ENCODE measurements at places on chromosomes 11 and 22. TPM values are rescaled to one million over a fixed set of nuclear protein-coding genes. Genes with fewer than 3 reads are reported as not detected.
A peak's percentile ranks its signal among the peaks of the same experiment; 100 is the strongest.

The LARGE2 gene
- total RNA-seq = 126 TPM

GRCh38 chr11:118627566-118627965 lies 20.2 kb downstream of the PHLDB1 start:
- H3K4me1 ChIP-seq = peaks cover 16% of the 10 kb centered on the region
- H3K27ac ChIP-seq = no peak overlapping the region
- no peak overlapping the region for H3K4me3 ChIP-seq
- no peaks in the 10 kb centered on the region for H3K27me3 ChIP-seq
- no peak for DNase-seq

- H3K27ac ChIP-seq = peak overlapping the region; percentile 95
- H3K4me1 ChIP-seq = peaks cover 15% of the 10 kb centered on the region
- no peaks in the 10 kb centered on the region for H3K36me3 ChIP-seq
- peak overlapping the region; percentile 77 for H3K4me3 ChIP-seq
- peak; percentile 83 for DNase-seq
Observed at GRCh38 chr11:63920126-63920938, 3.4 kb upstream of the RCOR2 start.

DNA sequence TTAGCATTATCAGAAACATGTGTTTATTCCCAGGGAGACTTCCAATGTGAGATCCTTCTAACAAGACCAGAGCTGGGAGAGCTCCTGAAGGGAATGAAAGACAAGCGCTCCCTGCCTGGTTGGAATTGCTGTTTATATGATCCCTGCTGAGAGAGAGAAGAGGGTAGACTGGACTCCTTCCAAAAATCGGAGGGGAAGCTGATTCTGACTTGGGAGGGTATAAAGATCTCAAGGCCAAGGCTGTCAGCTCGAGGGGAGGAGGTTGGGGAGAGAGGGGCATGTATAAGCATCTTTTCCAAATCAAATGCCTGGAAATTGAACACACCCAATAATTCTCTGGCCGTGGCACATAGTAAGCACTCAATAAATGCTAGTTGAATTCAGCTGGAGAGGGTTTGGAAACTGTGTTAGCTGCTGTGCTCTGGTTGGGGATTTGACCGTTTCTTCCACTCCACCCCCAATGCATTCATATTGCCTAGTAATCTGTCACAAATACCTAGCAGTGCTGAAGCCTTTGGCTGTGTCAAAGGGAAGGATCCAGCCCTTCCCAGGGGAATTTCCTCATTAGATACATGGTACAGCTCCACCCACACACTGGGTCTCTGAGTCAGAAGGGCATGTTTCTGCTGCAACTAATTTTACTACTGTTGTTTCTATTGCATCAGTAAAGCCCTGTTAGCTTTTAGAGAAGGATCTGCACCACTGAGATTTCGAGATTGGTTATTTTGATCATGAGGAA lies 61.5 kb downstream of the CACNG2 start:
- no peaks in the 10 kb centered on the region for H3K36me3 ChIP-seq
- peaks cover 4% of the 10 kb centered on the region for H3K27me3 ChIP-seq
- H3K27ac ChIP-seq = no peak overlapping the region

The PVALB gene
- 4.5 TPM for total RNA-seq

- no peak for DNase-seq
- no peaks in the 10 kb centered on the region for H3K27me3 ChIP-seq
- peak overlapping the region; percentile 28 for H3K4me3 ChIP-seq
- H3K4me1 ChIP-seq = peaks cover 30% of the 10 kb centered on the region
- H3K27ac ChIP-seq = peak overlapping the region; percentile 24
- no peaks in the 10 kb centered on the region for H3K36me3 ChIP-seq
Observed at GRCh38 chr11:26143566-26144290, 188.2 kb upstream of the ANO3 start.

The PELI3 gene
- 6.7 TPM for total RNA-seq

The ESAM gene
- total RNA-seq = 0.44 TPM

DNA sequence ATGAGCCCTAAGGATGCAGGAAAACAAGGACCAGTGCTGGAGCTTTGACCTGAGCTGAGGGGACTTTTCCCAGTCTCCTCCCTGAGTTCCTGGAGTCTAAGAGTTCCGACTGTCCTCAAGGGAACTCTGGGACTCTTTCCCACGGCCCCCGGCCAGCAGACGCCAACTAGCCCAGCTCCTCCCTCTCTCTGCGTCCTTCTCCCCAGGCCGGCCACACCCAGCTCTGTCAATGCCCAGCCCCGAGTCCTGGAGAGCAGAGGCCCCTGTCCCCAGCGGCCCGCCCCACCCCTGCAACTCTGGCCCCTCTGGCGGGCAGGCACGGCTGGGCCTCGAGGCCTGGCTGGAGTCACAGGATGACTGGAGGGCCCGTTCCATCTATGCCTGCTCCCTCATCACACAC lies 29.8 kb downstream of the NECTIN1 start:
- no peaks in the 10 kb centered on the region for H3K36me3 ChIP-seq
- peaks cover 46% of the 10 kb centered on the region for H3K4me1 ChIP-seq
- no peak overlapping the region for H3K27ac ChIP-seq
- no peak overlapping the region for H3K4me3 ChIP-seq

- H3K27me3 ChIP-seq = no peaks in the 10 kb centered on the region
- H3K4me1 ChIP-seq = no peaks in the 10 kb centered on the region
- DNase-seq = no peak
- H3K36me3 ChIP-seq = no peaks in the 10 kb centered on the region
- no peak overlapping the region for H3K4me3 ChIP-seq
- H3K27ac ChIP-seq = no peak overlapping the region
Observed at GRCh38 chr11:44229624-44230023, 80.3 kb downstream of the ALX4 start.

DNA sequence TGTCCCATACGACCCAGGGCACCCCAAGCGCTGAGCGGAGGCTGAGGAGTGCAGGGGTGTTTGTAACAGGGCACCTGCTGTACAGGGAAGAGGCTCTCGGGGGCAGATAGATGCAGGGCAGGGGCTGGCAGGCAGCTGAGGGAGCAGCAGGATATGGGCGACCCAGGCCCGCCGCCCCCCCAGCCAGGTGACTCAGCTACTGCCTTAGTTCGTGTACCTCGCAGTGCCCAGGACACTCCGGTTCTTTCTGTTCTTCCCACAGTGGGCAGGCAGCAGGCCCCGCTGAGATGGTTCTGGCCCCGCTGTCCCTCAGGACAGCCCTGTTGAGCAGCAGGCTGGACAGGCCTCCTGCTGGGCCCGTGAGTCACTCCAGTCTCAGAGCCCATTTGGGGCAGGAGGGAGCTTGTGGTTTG lies 16.2 kb downstream of the PHLDA2 start:
- H3K27ac ChIP-seq = 0 out of 2 replicates have a peak overlapping the region, but pooled peaks have one; percentile 23

GRCh38 chr22:21865041-21865440 lies 2.4 kb downstream of the MAPK1 start:
- no peak overlapping the region for H3K27ac ChIP-seq
- no peaks in the 10 kb centered on the region for H3K36me3 ChIP-seq
- H3K27me3 ChIP-seq = no peaks in the 10 kb centered on the region
- H3K4me1 ChIP-seq = peaks cover 65% of the 10 kb centered on the region

- H3K27me3 ChIP-seq = no peaks in the 10 kb centered on the region
- H3K36me3 ChIP-seq = peaks cover 8% of the 10 kb centered on the region
- no peak for DNase-seq
- no peak overlapping the region for H3K4me3 ChIP-seq
- peak overlapping the region; percentile 69 for H3K27ac ChIP-seq
- H3K4me1 ChIP-seq = peaks cover 74% of the 10 kb centered on the region
Observed at GRCh38 chr11:12868315-12869073, 140.6 kb upstream of the RASSF10 start.

DNA sequence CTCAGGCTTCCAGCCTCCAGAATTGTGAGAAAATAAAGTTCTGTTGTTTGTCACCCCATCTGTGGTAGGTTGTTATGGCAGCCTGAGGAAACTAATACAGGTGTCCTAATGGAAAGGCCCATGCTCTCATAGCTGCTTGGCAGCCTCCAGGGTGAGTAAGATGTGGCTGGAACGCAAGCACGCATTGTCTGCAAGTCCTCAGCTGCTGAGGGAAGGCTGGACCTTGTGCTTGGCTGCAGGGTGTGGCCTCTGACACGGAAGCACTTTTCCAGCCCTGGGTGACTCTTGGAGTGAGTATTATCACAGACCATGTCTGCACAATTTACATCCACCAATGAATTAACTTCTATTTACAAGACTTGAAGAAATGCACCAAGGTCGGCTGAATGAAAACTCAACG lies 44.4 kb upstream of the BARX2 start:
- no peaks in the 10 kb centered on the region for H3K27me3 ChIP-seq
- H3K4me1 ChIP-seq = peaks cover 9% of the 10 kb centered on the region
- no peak overlapping the region for H3K4me3 ChIP-seq
- H3K36me3 ChIP-seq = no peaks in the 10 kb centered on the region
- H3K27ac ChIP-seq = no peak overlapping the region

- peak; percentile 28 for DNase-seq
- H3K27ac ChIP-seq = no peak overlapping the region
- peaks cover 9% of the 10 kb centered on the region for H3K36me3 ChIP-seq
- no peaks in the 10 kb centered on the region for H3K27me3 ChIP-seq
- no peak overlapping the region for H3K4me3 ChIP-seq
Observed at GRCh38 chr11:111069066-111069465, 176.5 kb upstream of the POU2AF2 start.

DNA sequence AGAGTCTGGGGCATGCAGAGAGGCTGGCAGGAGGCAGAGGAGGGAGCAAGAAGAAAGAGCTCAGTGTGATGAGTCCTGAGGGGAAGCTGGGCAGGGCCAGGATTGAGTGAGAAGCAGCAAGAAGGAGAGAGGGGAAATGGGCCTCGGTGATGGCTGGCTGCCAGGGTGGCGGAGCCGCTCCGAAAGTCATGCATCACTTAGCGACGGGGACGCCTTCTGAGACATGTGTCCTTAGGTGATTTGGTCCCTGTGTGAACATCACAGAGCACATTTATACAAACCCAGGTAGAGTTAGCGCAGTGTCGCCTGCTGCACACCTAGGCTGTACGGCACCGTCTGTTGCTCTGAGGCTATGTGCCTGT lies 15.1 kb downstream of the TBC1D22A start:
- no peaks in the 10 kb centered on the region for H3K36me3 ChIP-seq
- no peak overlapping the region for H3K4me3 ChIP-seq
- H3K4me1 ChIP-seq = peaks cover 15% of the 10 kb centered on the region
- no peaks in the 10 kb centered on the region for H3K27me3 ChIP-seq

Data from WTC11 (cell line).